ENCODE measurements at places on chromosomes 1 and 21. TPM values are rescaled to one million over a fixed set of nuclear protein-coding genes. Genes with fewer than 3 reads are reported as not detected.
A peak's percentile ranks its signal among the peaks of the same experiment; 100 is the strongest.

GRCh38 chr1:58317086-58317485 lies 229.4 kb downstream of the OMA1 start:
- DNase-seq: no peak

DNA sequence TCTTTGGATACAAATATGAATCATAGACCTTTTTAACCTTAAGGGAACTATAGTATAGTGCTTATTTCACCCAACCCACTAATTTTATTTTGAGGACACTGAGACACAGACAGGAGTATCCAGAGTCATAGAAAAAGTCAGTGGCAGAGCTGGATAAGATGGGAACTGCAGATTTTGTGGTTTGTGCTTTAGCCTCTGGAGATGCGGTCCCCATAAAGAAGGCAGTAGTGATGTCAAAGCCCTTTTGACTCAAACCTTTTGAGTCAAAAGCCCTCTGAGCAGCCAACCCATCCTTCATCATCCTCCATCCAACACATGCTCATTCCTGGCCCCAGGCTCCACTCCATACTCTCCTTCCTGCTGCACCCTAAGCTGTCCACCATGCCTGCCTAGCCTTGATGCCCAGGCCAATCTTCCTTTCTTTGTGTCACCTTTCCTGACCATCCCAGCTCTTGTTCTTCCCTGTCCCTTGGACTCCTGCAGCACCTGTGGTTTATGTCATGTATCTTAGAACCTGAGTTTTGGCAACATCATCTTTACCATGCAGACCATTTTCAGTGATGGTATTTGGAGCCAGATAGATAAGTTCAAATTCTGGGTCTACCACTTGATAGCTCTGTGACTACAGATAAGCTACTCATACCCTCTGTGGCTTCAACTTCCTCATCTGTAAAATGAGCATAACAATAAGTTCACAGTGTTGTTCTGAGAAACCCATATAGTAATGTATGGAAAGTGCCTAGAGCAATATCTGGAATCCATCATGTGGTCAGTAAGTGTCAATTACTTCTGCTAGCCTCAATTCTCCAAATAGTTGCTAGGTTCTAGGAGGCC lies 20.1 kb downstream of the SLAMF1 start:
- no peak for DNase-seq

- no peak for DNase-seq
Observed at GRCh38 chr21:40901691-40902090, 54.7 kb upstream of the DSCAM start.

DNA sequence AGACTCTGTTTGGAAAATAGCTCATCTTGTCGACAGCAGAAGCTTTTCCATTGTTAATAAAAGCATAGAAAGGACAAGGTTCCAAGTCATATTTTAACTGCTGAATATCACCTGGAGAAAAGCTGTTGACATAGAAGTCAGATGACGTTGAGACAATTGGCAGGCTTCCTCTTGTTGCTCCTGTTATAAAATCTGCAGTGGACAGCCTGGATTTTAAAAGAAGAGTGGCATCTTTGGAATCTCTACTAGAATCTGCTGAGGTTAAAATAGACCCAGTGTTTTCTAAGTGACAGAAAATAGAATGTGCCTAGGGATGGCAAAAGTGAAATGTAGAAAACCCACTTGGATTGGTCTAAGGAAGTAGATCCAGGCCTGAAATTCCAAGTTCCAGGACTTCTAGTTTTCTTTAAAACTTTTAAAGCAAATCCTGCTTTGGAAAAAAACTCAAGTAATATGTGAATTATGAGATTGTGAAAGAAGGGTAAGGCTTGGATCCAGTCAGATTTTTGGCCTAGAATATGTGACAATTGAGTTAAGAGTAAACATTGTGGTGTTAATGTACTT lies 53.6 kb upstream of the NEXN start:
- peak; percentile 40 for DNase-seq

DNA sequence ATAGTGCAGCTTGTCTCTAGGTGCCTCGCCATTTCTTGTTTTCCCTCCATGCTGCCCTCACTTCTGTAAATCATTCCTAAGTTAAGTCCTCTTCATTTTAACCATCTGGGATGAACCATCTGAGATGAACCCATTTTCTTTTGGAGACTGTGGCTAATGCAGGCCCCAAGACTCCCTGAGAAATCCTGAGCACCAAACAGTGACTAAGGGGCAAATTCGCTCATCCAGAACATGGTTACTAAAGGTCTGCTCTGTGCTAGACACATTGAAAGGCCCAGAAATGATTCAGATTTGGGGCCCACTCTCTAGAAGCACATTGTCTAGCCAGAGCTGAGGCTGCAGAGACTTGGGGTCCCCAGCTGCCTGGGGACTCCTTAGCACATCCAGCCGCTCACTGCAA lies 151.9 kb upstream of the CTTNBP2NL start:
- no peak for DNase-seq

DNA sequence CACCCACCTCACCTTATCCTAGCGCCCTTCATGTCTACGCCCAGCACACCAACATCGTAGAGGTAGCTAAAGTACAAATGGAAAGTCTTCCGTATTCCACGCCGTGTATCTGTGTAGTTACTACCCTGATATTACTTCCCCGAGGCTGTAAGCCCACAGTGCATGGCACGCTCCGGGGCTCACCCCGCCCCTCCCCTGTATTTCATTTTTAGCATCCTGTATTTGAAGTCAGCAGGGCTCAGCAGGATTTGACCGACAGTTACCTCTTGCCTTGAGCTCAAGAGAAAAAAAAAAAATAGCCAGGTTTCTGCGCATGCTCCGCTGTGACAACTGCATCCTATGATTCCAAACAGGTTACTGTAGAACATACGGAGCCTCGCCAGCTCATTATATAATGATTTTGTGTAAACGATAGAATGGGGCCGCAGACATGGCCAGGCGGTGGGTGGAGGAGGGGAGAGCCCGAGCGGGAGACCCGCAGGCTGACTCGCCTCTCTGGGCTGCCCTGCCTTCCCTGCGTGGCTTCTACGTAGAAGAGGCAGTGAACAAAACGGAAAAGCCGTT lies 1.3 kb downstream of the ABCG1 start:
- DNase-seq: peak; percentile 85

- DNase-seq: no peak
Observed at GRCh38 chr21:44547656-44548331, 3.5 kb downstream of the KRTAP10-2 start.

GRCh38 chr1:204448344-204448964 lies 36.8 kb upstream of the PPP1R15B start:
- no peak for DNase-seq

GRCh38 chr1:226061841-226062557 lies 517 bp upstream of the H3-3A start:
- peak; percentile 71 for DNase-seq

GRCh38 chr21:40792691-40793456 lies 54.1 kb downstream of the DSCAM start:
- DNase-seq: no peak

DNA sequence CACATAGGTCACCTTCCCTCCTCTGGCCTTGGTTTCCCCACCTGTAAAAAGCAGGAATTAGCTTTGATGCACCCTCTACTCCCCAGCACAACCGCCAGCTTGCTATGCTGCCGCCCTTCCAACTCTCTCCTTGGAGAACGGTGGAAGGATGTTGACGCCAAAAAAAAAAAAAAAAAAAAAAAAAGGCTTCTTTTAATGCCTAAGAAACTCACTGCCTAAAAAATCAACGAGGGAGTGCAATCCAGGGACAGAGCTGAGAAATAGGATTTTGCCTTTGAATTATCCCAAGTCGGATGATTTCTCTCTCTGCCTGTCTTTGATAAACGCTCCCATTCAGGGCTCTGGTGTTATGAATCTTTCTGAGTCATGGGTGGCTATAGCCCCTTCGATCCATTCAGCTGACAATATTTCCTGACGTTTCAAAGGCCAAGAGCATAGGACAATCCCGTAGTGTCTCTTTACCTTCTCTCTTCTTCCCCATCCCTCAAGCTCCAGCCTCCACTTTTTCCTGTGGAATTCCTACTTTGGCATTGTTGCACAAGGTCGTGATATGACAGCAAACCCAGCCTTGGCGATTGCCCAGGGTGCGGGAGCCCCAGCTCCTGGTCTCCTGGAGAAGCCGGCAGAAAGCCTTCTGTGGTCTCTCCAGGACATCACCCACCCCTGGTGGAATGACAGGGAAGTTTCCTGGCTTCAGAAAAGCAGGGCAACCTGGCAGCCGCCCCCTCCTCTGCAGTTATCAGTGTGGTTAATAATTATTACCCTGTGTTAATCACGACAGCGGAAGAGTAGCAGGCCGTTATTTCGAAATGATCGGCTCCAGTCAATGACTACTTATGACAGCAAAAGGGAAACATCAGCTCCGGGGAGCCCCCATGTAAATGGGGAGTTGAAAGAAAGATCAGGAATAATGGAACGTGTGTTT lies 8.0 kb upstream of the PLXNA2 start:
- no peak for DNase-seq

GRCh38 chr1:229252228-229252984 lies 18.5 kb upstream of the RAB4A start:
- DNase-seq: no peak

PDE4B gene
- not detected for total RNA-seq

GJB4 gene
- total RNA-seq: not detected

HSD3B1 gene
- not detected for total RNA-seq

Measured in A172 (cell line).